ENCODE measurements at places on chromosomes 13 and 19. TPM values are rescaled to one million over a fixed set of nuclear protein-coding genes. Genes with fewer than 3 reads are reported as not detected.

KCNN4 gene
- 107 TPM for total RNA-seq

- no peak for DNase-seq
- no peaks in the 10 kb centered on the region for H3K27me3 ChIP-seq
- H3K4me1 ChIP-seq = peaks cover 42% of the 10 kb centered on the region
- peaks cover 7% of the 10 kb centered on the region for H3K36me3 ChIP-seq
- H3K4me3 ChIP-seq = no peak overlapping the region
Observed at GRCh38 chr13:22108283-22108942, 437.5 kb downstream of the FGF9 start.

DNA sequence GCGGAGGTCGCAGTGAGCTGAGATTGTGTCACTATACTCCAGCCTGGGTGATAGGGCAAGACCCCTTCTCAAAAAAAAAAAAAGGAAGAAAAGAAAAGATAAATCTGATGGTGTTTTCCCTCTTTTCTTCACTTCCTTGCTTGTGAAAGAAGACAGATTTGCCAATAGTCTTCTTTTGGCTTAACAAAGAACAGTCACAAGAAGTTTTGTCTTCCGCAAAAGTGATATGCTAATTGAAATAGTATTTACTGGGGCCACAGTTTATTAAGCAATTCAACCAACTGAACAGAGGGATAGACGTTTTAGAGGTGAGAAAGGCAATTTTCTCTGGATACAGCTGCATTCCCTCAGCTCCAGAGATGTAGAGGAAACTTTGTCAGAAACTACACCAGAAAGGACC, 22.9 kb upstream of the PLAUR start:
- peaks cover 10% of the 10 kb centered on the region for H3K36me3 ChIP-seq
- H3K27ac ChIP-seq = no peak overlapping the region
- H3K27me3 ChIP-seq = peaks cover 15% of the 10 kb centered on the region
- no peak for DNase-seq
- H3K4me3 ChIP-seq = no peak overlapping the region
- peaks cover 3% of the 10 kb centered on the region for H3K4me1 ChIP-seq

GRCh38 chr19:3316659-3317207, 49.6 kb upstream of the NFIC start:
- DNase-seq = no peak
- H3K4me1 ChIP-seq = no peaks in the 10 kb centered on the region
- H3K4me3 ChIP-seq = no peak overlapping the region
- no peak overlapping the region for H3K27ac ChIP-seq
- H3K27me3 ChIP-seq = peaks cover 17% of the 10 kb centered on the region
- H3K36me3 ChIP-seq = no peaks in the 10 kb centered on the region

All from natural killer cell treated with Interleukin-12 subunit alpha and Interleukin-12 subunit beta and Interleukin-15 and Interleukin-18, amount 100 ng/mL, for 72 hours (primary cell).